ENCODE measurements at places on chromosomes 4 and X.

GRCh38 chrX:80423744-80424143 is 3.5 kb downstream of the TENT5D start:
- DNase-seq: no peak

- DNase-seq: no peak
These were observed 86.8 kb downstream of the PPP1R2C start for GRCh38 chrX:42691196-42691595.

GRCh38 chr4:182449930-182450439 is 206.8 kb downstream of the TENM3 start:
- no peak for DNase-seq

- DNase-seq: no peak
These were observed 4.2 kb upstream of the SRPK3 start for GRCh38 chrX:153776611-153777045.

DNA sequence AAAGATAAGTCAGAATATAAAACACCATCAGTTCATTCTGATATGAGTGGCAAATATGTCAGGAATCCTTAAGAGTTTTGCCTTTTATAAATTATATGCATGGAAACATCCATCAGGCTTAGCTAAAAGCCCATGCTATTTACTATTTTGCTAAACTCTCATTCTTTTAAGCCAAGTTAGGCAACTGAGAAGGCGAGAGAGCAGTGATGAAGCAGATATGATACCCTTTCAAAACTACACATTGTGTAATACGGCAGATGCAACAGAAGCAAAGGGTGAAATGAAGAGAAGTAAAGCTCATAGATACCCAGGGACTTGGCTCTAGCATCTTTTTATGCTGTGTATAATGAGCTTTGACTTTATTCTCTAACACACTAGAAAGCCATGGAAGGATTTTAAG is 95.8 kb downstream of the SLIT2 start:
- DNase-seq: no peak

DNA sequence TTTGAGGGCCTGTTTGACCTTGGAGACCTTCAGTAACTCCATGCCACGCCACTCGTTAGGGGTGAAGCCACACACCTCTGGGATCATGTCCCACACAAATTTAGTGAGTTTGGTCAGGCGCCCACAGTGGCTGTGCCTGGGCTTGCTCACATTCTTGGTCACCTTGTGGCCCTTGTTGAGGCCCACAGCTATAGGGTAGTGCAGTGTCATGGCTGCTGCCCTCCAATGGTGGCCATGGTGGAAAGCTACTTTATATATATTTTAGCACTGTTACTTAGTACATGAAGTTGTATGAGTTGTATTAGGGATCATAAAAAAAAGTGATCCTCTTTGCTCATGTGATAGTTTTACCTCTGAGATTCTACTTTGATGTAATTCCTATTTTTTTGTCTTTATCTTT is 985 bp upstream of the CXCL11 start:
- no peak for DNase-seq
